ENCODE measurements at places on chromosomes 6 and 20.

DNA sequence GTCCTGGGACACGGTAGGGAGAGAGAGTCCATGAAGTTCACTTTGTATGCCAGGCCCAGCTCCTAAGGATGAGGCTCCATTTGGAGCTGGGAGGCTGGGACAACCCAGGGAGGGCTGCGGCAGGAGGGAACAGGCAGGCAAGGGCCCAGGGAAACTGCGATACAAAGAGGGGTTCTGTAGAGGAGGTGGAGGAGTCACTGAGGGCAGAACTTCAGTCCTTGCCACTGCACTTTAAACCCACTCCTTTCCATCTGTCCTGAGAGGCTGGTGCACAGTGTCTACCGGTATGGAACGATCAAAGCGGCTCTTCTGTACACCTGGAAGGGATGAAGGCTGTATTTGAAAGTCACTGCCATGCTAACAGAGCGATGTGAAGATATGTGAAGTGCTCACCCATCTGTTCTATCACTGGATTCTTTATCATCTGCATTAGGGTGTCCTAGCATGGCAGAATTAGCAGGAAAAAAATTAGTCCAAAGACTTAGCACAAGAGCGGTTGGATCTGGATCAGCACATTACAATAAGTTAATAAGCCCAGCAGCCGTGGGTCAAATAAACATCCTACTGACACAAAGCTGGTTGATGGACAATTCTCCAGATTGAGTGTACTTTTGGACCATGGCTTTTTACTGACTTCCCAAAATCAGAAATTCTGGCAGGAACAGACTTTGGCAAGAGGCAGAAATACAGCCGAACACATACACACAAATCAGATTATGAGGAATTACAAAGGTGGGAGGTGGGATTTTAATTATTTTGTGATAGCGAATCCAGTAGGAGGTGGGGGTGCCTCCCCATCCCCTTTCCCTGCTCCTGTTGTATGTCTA is 20.9 kb upstream of the ZFAND3 start:
- DNase-seq = no peak

GRCh38 chr6:16292432-16292831 is 54.0 kb downstream of the GMPR start:
- DNase-seq = no peak

DNA sequence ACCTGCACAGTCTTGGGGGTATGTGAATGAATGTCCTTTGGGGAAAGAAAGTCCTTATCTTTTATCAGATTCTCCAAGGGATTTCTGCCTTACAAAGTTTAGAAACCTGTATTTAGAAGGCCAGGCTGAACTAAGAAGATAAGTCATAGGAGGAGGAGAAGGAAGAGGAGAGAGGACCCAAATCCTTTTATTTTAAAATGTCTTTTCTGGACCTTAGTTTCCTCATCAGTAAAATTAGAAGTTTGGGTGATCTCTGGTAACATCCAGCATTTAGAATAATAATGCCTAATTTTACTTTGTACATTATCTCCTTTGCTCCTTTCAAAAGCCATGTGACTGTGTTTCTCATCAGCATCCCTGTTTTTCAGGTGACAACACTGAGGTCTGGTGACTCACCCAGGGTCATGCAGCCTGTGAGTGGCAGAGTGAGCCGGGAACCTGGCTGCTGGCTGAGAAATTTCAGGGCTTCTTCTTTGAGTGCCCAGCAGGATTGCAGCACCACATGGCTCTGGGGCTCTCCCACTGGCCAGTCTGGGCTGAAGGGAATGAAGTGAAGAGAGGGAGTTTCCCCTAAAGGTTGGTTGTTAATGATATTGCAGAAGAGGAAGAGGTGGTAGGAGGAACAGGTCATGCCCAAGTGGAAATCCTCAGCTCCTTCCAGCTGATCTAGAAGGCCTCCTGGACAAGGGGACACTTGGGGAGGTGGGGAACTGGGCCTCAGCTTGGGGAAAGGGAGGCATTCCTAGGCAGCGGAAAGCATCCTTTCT is 34.0 kb downstream of the VEGFA start:
- no peak for DNase-seq

DNA sequence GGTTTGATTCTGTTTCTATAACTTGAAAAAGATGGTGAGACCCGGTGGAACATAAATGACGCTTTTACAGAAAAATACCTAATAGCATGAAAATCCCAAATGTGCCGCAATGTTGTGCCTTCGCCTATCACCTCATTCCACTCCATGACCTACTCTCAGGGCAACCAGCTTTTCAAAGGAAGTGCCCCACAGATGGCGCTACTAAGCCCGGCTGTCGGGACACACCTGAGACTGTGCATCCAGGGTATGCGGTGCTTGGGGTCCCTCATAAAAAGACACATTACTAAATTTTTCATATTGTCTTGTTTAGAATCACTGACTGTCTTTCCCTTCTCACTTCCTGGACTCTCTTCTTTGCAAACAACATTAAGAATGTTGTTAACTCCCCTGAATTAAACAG is 145.5 kb upstream of the RPS6KA2 start:
- no peak for DNase-seq

GRCh38 chr20:40565001-40565681 is 123.9 kb downstream of the MAFB start:
- DNase-seq = no peak

DNA sequence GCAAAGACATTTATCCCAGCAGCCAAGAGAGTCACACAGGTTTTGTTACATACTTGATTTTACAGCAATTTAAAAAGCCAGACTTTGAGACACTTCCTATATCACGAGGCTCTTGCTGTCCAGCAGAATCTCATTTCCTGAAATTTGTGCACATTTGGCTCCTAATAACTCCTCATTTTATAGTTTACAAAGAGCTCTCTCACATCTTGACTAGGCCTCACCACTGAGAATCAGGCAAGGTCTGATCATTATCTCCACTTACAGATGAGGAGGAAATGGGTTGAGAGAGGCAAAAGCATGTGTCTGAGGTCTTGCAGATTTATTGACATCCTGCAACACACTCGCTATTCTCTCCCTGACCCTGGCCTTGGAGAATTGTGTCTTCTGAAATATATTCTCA is 426.8 kb downstream of the MAFB start:
- DNase-seq = no peak

DNA sequence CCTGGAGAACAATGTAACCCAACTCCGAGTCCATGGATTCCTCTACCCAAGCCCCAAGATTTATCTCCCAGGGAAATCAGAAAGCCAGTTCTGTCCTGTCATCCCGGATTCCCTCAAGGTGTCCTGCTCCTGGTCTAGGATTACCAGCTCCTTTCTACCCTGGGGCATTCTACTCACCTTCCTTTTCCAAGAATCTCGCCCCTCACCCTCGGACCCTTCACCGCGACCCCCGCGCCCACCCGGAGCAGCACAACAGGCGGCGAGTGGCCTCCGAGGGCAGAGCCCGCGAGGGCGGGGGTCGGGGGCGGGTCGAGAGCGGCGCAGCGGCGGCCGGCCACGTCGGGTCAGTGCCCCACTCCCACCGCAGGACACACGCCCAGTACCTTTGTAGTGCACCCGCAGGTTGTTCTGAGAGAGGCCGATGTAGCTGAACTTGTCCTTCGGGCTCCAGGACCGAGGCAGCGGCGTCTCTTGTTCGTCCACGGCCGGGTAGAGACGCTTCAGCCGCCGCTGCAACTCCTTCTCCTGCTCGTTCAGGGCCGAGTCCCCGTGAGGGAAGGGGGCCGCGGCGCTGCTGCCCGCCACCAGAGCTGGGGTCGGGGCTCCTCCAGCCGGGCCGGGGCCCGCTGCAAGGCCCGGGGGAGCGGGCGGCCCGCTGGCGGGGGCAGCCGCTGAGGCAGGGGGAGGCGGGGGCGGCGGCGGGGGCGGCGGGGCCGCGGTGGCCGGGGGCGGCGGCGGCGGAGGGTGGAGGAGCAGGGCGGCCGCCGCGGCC is 897 bp downstream of the RANBP9 start:
- peak; percentile 78 for DNase-seq

- no peak for DNase-seq
These were observed 21.6 kb downstream of the TCF15 start for GRCh38 chr20:588476-588875.

DNA sequence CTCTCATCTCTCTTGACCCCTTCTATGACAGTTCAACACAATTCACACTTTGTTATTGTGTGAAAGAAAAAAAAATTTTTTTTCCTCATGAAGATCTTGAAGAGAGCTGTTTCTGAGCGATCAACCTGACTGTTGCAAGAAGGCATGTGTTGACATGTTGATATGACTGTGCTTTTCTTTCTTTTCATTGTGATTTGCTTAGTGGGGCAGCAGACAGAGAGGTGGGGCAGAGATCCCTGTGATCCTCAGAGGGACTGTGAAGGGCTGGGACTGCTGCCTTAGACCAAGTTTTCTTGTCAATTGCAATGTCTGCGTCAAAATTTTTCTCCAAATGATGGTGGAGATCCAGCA is 70.8 kb upstream of the IYD start:
- no peak for DNase-seq

DNA sequence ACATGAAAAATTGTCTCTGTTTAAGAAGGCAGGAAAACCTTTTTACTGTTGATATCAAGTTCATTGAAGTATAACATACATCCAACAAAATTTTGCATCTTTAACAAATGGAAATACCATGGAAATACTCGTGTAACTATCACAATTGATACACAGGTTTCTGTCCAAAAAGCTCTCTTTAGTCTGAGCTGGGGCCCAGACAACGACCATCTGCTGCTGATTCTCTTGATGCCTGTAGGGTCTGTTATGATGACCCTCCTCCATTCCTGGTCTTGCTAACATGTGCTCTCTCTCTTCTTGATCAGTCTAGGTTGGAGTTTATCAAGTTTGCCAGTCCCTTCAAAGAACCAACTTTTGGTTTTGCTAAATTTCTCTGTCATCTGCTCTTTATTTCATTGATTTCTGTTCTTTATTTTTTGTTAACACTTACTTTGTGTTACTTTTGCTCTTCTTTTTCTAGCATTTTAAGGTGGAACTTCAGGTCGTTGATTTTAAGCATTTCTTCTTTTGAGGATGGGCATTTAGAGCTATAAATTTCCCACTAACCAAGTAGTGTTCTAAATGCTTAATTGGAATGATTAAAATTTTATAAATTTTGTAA is 116.8 kb downstream of the PSMB1 start:
- DNase-seq = no peak

DNA sequence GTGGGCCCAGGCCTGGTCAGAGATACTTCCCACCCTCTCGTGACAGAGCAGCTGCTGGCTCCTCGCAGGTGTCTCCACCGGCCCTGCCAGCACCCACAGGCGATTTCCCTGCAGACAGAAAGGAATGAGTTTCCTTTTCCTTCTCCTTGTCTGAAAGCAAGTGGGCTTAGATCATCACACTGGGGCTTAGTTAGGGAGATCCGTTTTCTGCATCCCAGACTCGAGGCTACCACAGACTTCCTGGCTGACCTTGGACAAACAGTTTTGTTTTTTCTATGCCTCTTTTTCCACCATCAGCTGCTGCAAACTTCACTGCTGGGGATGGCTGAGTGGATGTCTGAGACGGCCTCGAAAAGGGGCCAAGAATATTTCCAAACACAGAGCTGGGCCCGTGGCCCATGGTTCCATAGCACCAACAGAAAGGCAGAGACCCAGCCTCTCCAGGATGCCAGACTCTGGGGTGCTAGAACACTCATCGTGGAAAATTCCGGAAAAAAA is 86.5 kb downstream of the BANF2 start:
- DNase-seq = no peak

GRCh38 chr20:10551732-10552724 is 116.9 kb downstream of the SLX4IP start:
- no peak for DNase-seq

- DNase-seq = no peak
These were observed 11.1 kb upstream of the ELOVL2 start for GRCh38 chr6:11055127-11055627.

- no peak for DNase-seq
These were observed 26.3 kb upstream of the TFB1M start for GRCh38 chr6:155340464-155341129.

DNA sequence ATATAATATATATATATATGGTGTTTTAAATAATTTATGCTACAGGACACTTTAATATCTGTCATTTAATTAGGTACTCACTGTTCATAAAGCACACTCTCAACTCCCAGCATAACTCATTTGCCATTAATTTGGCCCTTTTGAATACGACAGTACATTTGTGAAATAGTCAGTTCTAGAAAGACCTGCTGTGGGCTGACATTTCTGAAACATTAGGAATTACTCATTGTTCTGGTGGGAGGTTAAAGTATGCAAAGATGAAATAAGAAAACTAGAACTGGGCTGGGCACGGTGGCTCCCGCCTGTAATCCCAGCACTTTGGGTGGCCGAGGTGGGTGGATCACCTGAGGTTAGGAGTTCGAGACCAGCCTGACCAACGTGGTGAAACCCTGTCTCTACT is 497.5 kb downstream of the UTRN start:
- peak; percentile 51 for DNase-seq

DNA sequence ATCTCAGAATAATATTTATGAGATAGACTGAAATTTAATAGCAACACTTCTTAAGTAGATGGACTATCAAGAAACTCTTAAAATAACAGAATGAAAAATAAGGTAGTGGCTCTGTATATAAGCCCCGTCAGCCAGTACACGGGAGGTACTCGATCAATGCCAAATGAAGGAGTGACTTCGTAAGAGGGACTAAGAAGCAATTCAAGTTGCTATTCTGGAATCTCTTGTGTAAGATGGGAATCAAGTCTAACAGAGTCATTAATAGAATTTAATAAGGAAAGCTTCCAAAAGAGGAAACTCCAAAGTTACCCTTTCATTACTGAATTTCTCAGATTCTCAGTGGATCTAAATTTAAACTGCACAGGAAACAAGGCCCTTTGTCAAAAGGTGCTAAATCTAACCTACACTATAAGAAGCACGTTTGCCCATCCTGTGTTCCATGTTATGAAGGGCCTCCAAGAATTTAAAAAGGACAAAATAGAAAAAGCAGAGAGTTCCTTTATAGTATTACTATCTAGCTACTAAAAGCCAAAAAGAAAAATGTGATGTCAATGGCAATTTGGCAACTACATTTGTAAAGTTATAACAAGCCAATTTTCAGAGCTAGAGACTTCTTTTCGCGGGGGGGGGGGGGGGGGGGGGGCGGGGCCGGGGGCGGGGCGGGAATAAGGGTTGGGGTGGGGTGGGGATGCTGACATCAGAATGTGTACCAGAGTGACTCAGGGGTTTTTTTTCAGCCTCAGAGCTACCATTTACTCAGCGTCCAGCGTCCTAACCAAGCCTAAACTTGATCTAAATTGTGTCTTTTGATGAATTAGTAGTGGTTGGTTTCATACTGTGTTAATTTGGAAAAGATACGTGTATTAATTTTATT is 200.6 kb downstream of the GMPR start:
- DNase-seq = no peak

DNA sequence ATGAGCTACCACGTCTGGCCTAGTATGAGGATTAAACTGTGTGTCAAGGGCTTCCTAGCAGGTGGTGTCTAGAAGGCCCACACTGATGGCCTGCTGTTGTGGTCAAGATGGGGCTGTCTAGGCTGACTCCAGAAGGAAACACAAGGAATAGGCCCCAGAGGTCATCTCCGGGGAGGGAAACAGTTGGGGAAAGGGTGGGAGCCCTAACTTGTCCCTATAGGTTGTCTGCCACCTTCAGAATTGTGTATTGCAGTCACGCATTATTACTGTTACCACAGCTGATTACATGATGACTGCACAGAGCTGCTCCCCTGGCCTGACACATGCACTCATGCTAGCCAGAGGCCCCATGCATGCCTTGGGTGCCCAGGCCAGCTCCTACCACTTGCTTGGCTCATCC is 27.3 kb downstream of the C20orf203 start:
- DNase-seq = no peak

GRCh38 chr6:167479901-167480648 is 155.2 kb downstream of the TTLL2 start:
- DNase-seq = no peak

- no peak for DNase-seq
These were observed 23.9 kb upstream of the NAA20 start for GRCh38 chr20:19992996-19993908.

GRCh38 chr6:43981363-43981990 is 145.8 kb downstream of the MRPL14 start:
- DNase-seq = peak; percentile 37
